Ascending aorta (tissue), 2 donors: ENCODE measurements at places on chromosomes 1 and 21. TPM values are rescaled to one million over a fixed set of nuclear protein-coding genes. Genes with fewer than 3 reads are reported as not detected.
A peak's percentile ranks its signal among the peaks of the same experiment; 100 is the strongest.

The TTC22 gene
- total RNA-seq = not detected

The FAM72B gene
- not detected for total RNA-seq

- no peak overlapping the region for H3K27ac ChIP-seq
- H3K27me3 ChIP-seq = no peaks in the 10 kb centered on the region
- H3K4me3 ChIP-seq = no peak overlapping the region
- H3K4me1 ChIP-seq = peaks cover 13% of the 10 kb centered on the region
- DNase-seq = no peak
Measured at GRCh38 chr1:17013491-17014320, 2.0 kb upstream of the ATP13A2 start.

DNA sequence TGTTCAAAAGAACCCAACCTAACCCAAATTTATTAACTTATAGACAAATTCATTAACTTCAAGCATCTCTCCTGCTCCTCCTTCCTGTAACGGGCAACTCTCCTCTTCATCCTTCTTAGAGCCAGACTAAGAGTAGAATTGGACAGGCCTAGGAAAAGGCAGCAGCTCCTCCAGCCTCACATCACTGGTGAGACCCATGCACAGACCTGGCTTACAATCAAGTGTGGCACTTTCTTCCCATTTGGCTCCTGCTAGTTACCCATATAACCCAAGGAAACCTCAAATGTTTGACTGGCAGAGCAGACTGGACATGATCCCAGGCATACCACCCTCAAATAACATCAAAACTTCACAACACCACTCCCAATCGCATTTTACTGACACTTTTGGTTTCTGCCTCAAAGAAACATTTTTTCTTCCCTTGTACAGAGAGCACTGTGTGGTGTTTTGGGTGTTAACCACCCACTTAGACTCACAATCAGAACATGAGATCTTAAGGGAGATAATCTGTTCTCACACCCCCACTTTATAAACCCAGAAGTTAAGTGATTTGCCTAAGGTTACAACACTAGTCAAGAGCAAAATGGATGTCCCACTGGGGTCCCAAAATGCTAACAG lies 101.4 kb downstream of the SIPA1L2 start:
- H3K27ac ChIP-seq = no peak overlapping the region
- H3K4me3 ChIP-seq = no peak overlapping the region
- H3K27me3 ChIP-seq = no peaks in the 10 kb centered on the region
- H3K36me3 ChIP-seq = no peaks in the 10 kb centered on the region

The MOB3C gene
- total RNA-seq = 16.1 TPM

- no peaks in the 10 kb centered on the region for H3K36me3 ChIP-seq
- H3K27me3 ChIP-seq = no peaks in the 10 kb centered on the region
- no peak overlapping the region for H3K27ac ChIP-seq
Measured at GRCh38 chr21:43276811-43277210, 108.0 kb downstream of the CRYAA start.

GRCh38 chr1:7583291-7584096 lies 187.6 kb upstream of the VAMP3 start:
- no peaks in the 10 kb centered on the region for H3K27me3 ChIP-seq
- H3K4me1 ChIP-seq = no peaks in the 10 kb centered on the region
- H3K27ac ChIP-seq = no peak overlapping the region
- no peaks in the 10 kb centered on the region for H3K36me3 ChIP-seq
- DNase-seq = no peak

- no peak overlapping the region for H3K27ac ChIP-seq
- no peak overlapping the region for H3K4me3 ChIP-seq
- no peaks in the 10 kb centered on the region for H3K27me3 ChIP-seq
- no peaks in the 10 kb centered on the region for H3K4me1 ChIP-seq
- H3K36me3 ChIP-seq = no peaks in the 10 kb centered on the region
- DNase-seq = no peak
Measured at GRCh38 chr1:208807446-208808127, 563.4 kb upstream of the PLXNA2 start.

DNA sequence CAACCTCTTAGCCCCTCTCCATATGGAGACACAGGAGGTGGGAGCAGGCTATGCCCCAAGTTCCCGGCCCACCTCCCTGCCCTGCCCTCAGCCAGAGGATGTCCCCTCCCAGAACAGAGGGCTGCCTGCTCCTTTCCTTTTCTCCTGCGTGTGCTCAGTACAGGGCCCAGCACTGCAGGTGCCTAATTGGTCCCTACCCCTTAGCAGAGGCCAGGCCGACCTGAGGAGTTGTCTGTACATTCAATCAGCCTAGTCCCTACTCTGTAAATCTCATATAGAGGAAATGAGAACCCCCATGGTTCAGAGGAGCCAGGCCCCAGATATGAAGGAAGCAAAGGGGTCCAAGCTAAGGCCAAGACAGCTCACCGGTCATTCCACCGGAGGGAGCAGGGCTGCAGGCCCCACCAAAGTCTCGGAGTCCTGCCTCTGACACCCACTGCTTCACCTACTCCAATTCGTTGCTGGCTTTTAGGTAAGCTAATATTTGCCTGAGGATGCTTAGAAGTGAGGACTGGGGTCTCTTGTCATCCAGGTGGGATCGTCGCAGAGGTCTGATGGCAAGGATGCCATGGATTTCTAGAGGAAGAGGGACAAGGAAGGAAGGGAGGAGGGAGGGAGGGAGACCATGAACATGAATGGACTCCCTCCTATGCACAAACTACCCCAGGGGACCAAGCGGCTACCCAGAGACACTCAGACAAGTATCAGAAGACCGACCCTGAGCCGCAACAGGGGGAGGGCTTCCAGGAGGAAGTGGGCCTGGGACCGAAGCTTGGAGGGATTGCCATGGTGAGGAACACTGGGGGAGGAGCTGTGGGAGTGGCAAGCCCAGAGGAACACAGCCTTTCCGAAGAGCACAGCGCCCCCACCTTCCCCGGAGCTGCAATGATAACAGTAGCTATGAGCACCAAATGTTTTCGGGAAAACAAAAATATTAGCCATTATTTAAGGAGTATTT lies 30.4 kb upstream of the FOXO6 start:
- DNase-seq = no peak
- H3K4me1 ChIP-seq = no peaks in the 10 kb centered on the region
- no peak overlapping the region for H3K4me3 ChIP-seq
- H3K36me3 ChIP-seq = no peaks in the 10 kb centered on the region
- no peaks in the 10 kb centered on the region for H3K27me3 ChIP-seq

The MYBPH gene
- total RNA-seq = not detected

GRCh38 chr1:29456685-29457435 lies 220.5 kb downstream of the PTPRU start:
- no peak for DNase-seq
- H3K4me1 ChIP-seq = no peaks in the 10 kb centered on the region
- no peak overlapping the region for H3K27ac ChIP-seq
- no peak overlapping the region for H3K4me3 ChIP-seq
- H3K36me3 ChIP-seq = no peaks in the 10 kb centered on the region

GRCh38 chr1:209688746-209689234 lies 13.6 kb downstream of the G0S2 start:
- H3K36me3 ChIP-seq = no peaks in the 10 kb centered on the region
- no peak overlapping the region for H3K27ac ChIP-seq
- H3K4me3 ChIP-seq = no peak overlapping the region
- no peaks in the 10 kb centered on the region for H3K4me1 ChIP-seq
- DNase-seq = no peak

- H3K27ac ChIP-seq = no peak overlapping the region
- no peaks in the 10 kb centered on the region for H3K4me1 ChIP-seq
- H3K36me3 ChIP-seq = no peaks in the 10 kb centered on the region
Measured at GRCh38 chr1:202692959-202693555, 17.2 kb downstream of the SYT2 start.

- no peak for DNase-seq
- H3K36me3 ChIP-seq = peaks cover 30% of the 10 kb centered on the region
- H3K27me3 ChIP-seq = no peaks in the 10 kb centered on the region
- H3K27ac ChIP-seq = no peak within 1 kb of the TSS
- no peak within 1 kb of the TSS for H3K4me3 ChIP-seq
Measured at GRCh38 chr1:1331068-1331965, at the start of gene TAS1R3. TSS of gene TAS1R3 (plus strand) at chr1:1331280. CDS start at chr1:1331346, 66 bp downstream.

DNA sequence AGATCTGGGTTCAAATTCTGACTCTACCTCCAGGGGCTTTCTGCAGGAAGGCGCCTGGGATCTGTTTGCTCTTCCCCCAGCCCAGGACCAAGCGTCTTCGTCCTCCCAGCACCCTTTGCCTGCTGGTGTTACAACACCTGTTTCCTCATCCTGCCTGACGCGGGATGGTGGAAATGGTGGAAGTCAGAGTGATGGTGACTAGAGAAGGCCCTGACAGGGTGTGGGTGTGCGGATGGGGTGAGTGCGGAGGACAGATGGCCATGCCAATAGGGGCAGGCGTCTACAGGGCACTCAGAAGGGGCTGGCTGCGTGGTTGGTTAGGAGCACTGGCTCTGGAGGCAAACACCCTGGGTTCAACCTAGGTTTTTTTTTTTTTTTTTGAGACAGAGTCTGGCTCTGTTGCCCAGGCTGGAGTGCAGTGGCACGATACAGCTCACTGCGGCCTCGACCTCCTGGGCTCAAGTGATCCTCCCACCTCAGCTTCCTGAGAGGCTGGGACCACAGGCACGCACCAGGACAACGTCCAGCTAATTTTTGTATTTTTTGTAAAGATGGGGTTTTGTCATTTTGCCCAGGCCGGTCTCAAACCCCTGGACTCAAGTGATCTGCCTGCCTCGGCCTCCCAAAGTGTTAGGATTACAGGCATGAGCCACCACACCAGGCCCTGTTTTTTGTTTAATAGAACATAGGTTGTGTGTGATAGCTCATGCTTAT lies 1.5 kb downstream of the THEMIS2 start:
- H3K27me3 ChIP-seq = no peaks in the 10 kb centered on the region
- no peak for DNase-seq
- peaks cover 2% of the 10 kb centered on the region for H3K4me1 ChIP-seq
- peak overlapping the region; percentile 59 for H3K4me3 ChIP-seq
- peak overlapping the region; percentile 57 for H3K27ac ChIP-seq

- H3K4me3 ChIP-seq = peak within 1 kb of the TSS; percentile 44
- DNase-seq = no peak
- H3K27ac ChIP-seq = peak within 1 kb of the TSS; percentile 8
- H3K27me3 ChIP-seq = no peaks in the 10 kb centered on the region
- no peaks in the 10 kb centered on the region for H3K4me1 ChIP-seq
- H3K36me3 ChIP-seq = no peaks in the 10 kb centered on the region
Measured at GRCh38 chr1:79006564-79006963, at the start of gene ADGRL4. TSS of gene ADGRL4 (minus strand) at chr1:79006730. CDS start at chr1:79006654, 76 bp downstream.

DNA sequence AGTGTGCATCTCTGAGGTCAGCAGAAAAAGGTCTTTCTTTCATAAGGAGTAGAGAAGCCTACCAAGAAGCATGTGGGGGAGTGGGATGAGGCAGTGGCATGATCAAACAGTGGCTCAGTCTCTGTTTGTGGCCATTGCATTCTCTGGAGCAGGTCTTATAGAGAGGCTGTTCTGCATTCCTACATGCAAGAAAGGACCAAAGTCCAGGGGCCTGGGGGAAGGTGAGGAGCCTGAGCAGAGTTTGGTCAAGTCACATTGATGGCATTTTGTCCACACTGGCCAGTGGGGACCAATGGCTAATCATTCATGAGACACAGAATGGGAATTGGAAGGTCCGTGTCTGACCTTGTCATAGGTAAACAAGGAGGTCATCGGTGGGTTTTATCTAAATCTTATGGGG lies 25.4 kb downstream of the MAP10 start:
- no peaks in the 10 kb centered on the region for H3K4me1 ChIP-seq
- no peaks in the 10 kb centered on the region for H3K27me3 ChIP-seq
- no peak overlapping the region for H3K27ac ChIP-seq
- H3K4me3 ChIP-seq = no peak overlapping the region
- H3K36me3 ChIP-seq = no peaks in the 10 kb centered on the region

The SLC16A4 gene
- total RNA-seq = 5.6 TPM

DNA sequence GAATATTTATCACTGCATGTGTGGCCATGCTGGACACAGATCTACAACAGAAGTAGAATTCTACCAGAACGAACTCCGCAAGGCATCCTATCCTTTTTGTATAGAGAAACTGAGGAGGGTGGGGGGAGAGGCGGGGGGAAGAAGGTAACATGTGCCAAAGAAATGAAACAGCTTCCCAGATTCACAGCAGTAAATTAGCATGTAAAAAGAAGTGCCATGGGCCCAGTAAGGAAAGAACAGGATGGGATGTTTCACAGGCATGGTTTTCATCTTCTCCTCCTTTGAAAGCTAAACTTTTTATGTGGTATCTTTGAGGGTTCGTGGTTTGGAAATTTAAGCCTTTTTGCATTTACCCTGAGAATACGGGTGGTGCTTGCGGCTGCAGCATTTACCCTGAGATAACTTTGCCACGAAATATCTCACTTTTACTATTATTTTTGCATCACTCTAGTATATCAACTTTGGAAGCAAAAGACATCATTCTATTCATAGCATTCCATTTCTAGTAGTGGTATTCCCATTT lies 168.9 kb downstream of the TPR start:
- no peaks in the 10 kb centered on the region for H3K36me3 ChIP-seq
- H3K27me3 ChIP-seq = no peaks in the 10 kb centered on the region
- no peak overlapping the region for H3K4me3 ChIP-seq
- DNase-seq = no peak
- no peaks in the 10 kb centered on the region for H3K4me1 ChIP-seq
